ENCODE measurements at places on chromosomes 7 and 10.

DNA sequence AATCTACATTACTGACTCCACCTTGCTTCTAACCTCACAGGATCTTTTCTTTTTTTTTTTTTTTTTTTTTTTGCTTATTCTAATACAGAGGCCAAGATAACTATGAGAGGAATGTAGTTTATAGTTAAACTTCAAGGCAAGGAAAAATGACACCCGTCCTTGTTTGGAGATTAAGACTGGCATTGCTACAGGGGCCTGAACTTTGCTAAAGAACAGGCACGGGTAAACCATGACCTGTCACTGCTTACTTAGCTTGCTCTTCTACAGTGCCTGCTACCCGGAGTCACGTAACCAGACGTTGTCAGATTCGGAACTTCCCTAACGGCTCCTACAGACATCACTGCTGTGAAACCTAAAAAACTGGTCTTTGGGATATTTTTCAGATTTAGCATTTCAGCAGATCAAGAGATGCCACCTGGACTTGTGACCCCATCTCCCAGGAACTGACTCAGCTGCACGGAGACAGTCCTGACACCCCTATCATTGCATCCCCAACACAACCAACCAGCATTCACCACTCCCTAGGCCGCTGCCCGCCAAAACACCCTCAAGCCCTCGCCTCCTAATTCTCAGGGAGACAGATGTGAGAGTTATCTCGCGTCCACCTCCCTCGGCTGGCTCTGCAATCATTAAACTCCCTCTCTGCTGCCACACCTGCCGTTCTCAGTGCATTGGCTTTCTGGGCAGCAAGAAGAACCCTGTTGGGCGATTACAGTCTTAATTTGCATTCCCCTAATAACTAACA lies 27.5 kb downstream of the MAD1L1 start:
- DNase-seq = no peak

- no peak for DNase-seq
These were observed 897.8 kb downstream of the CNTNAP2 start for GRCh38 chr7:147014286-147014955.

DNA sequence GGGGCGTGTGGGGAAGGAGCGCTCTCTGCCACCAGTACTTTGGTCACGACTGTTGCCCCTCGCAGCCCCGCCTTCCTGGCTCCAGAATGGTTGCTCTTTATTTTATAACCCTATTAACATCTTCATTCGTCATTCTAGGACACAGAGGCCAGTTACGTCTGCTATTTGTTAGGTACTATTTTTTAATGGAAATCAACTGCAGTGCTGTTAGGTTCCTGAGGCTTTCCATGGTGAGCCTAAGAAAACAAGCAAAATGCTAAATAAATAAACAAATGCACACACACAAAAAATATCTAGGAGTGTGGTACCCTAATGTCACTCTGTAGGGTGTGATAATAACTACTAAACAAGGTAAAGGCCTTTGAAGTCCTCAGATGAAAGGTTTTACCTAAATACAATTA lies 71.1 kb downstream of the SLC37A3 start:
- no peak for DNase-seq

GRCh38 chr10:31426401-31426800 lies 107.4 kb downstream of the ZEB1 start:
- no peak for DNase-seq

DNA sequence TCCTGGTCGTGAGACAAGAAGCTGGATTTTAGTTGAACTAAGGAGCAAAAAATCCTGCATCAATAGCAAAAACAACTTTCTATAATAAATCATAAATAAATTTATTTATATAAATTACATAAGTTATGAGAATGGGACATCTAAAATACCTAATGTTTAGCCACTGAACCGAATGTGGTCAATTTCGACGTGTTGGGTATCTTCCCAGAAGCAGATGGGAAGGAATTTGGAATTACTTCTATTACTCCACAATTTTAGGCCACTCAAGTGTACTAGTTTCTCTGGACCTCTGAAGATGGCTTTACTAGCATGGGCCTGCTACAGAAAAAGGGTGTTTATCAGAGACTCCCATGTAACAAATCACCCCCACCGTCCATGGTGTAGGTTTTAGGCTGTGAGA lies 172.0 kb downstream of the PRPF18 start:
- no peak for DNase-seq

- DNase-seq = no peak
These were observed 40.9 kb upstream of the MET start for GRCh38 chr7:116630932-116631671.

DNA sequence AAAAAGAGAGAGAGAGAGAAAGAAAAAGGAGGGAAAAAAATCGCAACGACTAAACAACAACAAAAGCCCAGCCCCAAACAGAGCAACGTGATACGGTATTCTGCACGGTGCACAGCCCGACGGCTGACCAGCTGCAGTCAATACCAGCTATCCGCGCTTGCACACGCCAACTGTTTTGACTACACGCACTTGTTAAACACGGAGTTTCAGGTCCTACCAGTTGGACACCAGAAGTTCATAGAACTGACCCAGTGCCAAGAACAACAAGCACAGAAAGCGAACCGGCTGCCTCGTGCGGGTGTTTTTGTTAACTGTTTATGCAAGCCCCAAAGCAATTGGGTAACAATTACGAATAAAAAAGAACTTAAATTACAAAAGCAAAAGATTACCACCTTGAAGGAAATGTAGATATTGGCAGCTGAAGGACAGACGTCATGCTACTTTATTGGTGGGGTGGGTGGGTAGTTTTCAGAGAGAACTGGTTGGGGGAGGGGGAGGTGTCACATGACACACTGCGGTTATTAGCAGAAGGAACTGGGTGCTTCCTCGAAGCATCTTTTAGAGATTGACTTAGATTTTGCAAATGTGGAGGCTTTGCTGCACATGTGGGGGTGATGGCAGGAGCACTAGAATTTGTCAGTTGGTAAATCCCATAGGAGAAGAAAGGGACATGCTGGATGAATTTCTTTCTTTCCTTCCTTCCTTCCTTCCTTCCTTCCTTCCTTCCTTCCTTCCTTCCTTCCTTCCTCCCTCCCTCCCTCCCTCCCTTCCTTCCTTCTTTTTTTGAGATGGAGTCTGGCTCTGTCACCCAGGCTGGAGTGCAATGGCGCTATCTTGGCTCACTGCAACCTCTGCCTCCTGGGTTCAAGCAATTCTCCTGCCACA lies 110.6 kb upstream of the EFCAB10 start:
- peak; percentile 67 for DNase-seq

- DNase-seq = no peak
These were observed 357.4 kb downstream of the ABCA13 start for GRCh38 chr7:48528646-48529045.

DNA sequence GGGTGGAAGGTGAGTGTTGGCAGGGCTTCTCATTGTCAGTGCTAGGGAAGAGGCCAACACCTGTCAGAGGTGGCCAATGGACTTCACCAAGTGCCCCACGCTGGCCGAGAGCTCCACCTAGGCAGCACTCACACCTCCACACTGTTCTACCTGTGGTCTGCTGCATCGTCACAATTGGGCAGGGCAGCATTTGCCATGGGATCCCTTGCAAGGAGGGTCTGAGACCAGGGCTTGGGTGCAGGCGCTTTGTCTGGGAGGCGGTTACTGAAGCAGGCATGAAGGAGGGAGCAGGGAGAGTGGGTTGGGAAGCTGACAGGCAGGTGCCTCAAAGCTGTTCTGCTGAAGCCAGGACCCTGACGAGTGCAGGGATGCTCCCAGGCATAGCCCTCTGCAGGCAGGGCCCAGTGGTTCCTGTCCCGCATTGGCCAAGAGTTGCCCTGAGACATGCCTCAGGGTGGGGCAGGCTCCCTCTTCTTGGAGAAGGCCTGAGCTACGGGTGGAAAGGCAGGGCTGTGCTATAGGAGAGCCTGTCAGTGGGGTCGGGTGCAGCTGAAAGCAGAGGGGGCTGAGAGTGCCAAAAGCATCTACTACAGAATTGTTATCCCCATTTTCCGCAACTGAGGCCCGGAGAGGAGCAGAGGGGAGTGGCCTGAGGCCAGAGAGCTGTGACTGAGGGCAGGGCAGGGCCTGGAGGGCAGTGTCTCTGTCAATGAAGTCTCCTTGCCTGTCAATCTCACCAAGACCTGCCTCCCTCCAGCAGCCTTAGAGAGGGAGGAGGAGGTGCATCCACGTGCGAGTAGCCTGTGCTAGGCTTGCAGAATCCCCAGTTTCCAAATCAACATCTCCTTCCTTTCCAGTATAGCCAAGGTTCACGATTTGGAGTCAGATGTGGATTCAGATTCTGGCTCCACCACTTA lies 4.0 kb downstream of the RBP3 start:
- no peak for DNase-seq

GRCh38 chr10:13994932-13995331 lies 335.8 kb downstream of the FRMD4A start:
- no peak for DNase-seq

Measured in pons (tissue), 1 donor.